ENCODE measurements at places on chromosomes 16 and 17.

- no peak for DNase-seq
Measured at GRCh38 chr16:75566758-75567255, 628 bp downstream of the GABARAPL2 start.

DNA sequence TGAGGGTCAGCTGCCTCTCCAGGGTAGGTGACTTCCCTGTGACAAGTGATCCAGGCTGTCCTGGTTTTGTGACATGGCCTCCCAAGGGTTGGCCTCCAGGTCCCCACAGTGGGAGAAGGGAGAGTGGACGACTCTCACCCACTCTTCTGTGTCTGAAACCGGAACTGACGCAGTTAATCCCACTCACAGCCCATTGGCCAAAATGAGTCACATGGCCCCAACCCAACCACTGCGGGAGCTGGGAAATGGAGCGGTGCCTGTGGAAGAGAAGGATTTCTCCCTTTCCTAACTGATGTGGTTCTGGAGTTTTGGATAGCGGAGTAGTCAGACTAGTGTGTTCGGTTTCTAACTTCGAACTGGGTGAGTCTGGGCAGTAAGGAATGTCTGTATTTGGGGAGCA, 79.4 kb downstream of the ABCC6 start:
- no peak for DNase-seq

DNA sequence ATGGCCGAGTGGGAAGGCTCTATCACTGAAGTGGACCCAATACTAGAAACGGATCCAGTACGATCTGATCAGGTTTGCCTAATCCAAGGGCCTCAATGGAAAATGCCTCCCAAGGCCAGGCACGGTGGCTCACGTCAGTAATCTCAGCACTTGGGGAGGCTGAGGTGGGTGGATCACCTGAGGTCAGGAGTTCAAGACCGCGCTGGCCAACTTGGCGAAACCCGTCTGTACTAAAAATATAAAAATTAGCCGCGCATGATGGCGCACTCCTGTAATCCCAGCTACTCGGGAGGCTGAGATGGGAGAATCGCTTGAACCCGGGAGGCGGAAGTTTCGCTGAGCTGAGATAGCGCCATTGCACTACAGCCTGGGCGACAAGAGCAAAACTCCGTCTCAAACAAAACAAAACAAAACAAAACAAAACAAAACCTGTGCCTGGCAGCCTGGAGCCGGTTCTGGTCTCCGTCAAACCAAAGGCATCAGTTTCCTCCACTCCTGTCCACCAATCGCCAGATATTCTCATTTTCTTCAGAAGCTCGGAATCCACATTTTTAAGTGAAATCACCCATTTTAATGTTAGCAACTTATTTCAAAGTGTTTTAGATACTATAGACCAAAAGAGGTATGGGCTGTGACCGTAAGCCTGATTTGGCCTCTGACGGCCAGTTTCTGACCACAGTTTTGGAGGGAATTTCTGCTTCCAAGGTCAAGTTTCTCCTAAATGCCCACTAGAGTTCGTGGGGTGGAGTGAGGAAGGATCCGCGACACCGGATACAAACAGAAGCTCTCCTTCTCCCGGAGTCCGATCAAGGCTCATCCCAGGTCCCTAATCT, 664 bp downstream of the NQO1 start:
- peak; percentile 51 for DNase-seq

DNA sequence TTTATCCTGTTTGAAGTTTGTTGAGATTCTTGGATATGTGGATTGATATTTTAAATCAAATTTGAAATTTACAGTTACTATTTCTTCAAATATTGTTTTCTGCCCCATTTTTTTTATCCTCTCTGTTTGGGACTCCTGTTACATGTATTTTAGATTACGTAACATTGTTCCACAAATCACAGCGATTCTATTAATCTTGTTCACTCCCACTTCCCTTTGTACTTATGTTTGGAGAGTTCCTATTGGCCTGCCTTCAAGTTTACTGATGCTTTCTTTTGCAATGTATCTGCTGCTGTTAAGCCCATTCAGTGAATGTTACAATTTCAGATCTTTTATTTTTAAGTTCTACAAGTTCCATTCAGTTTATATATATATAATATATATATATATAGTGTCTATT, 288.3 kb upstream of the TNRC6C start:
- DNase-seq = no peak

- DNase-seq = no peak
Measured at GRCh38 chr16:2804728-2805127, 6.5 kb downstream of the PRSS41 start.

DNA sequence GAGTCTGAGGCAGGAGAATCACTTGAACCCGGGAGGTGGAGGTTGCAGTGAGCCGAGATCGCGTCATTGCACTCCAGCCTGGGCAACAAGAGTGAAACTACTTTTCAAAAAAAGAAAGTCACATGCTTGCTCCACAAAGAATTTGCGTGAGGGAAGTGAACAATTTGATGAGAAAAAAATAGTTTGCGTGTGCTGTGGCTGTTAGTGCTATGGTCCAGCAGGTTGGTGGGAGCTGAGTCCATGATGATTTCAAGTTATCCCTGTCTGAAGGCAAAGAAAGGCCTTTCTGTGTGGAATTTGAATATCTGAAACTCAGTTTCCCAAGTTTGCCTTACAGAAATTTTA, 21.0 kb downstream of the PRCD start:
- no peak for DNase-seq

GRCh38 chr16:4115209-4115948, 863 bp downstream of the ADCY9 start:
- peak; percentile 85 for DNase-seq

DNA sequence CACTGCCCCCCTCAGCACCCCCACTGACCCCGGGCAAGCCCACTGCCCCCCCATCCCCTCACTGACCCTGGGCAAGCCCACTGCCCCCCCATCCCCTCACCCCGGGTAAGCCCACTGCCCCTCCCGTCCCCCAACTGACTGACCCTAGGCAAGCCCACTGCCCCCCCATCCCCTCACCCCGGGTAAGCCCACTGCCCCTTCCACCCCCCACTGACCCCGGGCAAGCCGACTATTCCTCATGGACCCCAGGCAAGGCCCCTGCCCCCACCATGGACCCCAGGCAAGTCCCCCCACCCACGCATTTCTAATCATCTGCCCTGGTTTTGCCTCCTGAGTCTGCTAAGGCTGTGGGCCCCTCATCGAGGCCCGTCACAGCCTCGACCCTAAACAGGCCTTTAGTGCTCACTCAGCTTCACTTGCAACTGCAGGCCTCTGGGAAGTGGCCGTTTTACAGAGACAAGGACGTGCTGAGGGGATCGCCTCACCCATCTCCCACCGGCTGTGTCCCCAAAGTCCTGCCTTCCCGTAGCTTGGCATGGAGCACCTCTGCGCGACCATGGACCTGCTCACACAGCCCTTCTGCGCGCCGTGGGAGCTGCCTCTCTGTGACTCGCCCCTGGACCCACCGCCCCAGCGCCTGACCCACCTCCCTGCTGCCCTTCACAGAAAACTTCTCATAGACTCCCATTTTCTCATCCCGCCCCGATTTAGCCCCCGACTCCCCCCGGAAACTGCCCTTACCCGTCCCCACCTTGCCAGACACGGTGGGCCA, 3.6 kb downstream of the VPS9D1 start:
- no peak for DNase-seq

GRCh38 chr17:40779181-40779909, 3.0 kb downstream of the KRT27 start:
- peak; percentile 53 for DNase-seq

DNA sequence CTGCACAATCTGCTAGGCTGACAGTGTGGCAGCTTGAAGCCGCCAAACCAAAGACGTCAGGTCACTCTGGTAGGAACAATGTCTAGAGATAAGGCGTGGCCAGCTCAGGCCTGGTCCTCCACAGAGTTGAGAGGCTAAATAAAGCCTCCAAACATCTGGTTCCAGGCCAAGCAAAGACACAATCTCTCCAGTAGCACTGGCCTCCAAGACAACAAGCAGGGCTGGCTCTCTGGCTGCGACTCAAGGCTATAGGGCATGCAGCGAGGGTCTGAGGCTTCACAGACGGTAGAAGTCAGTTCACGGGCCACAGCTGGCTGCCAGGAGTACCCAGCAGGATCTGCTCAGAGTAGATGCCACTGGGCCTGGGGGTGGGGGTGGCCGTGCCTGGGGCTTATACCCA, 75.6 kb downstream of the ABR start:
- no peak for DNase-seq

- DNase-seq = no peak
Measured at GRCh38 chr16:57358527-57359095, at the start of gene CCL22. TSS of gene CCL22 (plus strand) at chr16:57358783. CDS start at chr16:57358817, 34 bp downstream.

- DNase-seq = peak; percentile 20
Measured at GRCh38 chr17:17566896-17567513, 24.5 kb downstream of the PEMT start.

GRCh38 chr17:5138616-5139457, 23.0 kb downstream of the USP6 start:
- no peak for DNase-seq

GRCh38 chr16:53814801-53815200, 110.8 kb downstream of the FTO start:
- no peak for DNase-seq

DNA sequence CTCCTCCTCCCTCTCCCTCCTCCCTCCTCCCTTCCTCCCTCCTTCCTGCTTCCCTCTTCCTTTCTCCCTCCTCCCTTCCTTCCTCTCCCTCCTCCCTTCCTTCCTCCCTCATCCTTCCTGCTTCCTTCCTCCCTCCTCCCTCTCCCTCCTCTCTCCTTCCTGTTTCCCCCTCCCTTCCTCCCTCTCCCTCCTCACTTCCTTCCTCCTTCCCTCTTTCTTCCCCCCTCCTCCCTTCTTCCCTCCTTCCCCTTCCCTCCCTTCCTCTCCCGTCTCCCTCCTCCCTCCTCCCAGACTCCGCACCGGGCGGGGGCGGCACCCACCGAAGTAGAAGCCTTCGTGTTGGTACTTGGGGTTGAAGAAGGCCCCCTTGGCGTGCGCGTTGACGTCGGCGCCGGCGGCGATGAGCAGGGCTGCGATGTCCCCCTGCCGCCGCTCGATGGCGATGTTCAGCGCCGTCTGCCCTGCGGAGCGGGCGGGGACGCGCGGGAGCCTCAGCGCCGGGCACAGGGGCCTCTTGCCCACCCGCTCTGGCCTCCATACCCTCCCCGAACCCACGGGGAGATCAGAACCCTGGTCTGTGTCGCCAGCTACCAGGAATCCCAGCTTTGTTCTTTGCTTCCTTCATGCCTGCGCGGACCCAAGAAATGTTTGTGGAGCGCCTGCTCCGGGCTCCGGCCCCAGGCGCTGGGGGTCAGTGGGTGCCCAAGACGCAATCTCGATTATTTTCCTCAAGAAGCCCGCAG, 22.2 kb downstream of the TRPV3 start:
- DNase-seq = peak; percentile 75

GRCh38 chr16:52547834-52548215, 882 bp upstream of the TOX3 start:
- no peak for DNase-seq

GRCh38 chr17:77802811-77803220, 155.7 kb upstream of the TNRC6C start:
- DNase-seq = peak; percentile 70

GRCh38 chr16:12120217-12120981, 143.9 kb downstream of the SNX29 start:
- peak; percentile 97 for DNase-seq

GRCh38 chr16:68972720-68973119, 129.4 kb downstream of the TANGO6 start:
- peak; percentile 69 for DNase-seq

DNA sequence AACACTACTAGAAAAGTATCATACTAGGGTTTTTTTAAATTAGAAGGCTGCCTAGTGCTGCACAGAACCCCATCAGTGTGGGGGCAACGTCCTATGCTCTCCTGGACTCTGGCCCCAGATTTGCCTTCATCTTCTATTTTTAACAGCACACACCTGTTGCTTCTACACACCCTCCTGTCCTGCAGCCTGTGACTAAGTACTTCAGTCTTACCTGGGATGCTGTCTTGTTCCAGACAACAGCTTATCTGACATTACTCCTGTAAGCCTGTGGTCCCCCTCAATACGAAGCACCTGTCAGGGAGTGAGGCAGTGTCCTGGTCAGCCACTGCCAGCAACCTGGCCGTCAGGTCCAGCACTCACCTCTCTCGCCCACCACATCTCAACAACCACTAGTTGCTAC, 247.6 kb upstream of the PSMD7 start:
- DNase-seq = no peak

DNA sequence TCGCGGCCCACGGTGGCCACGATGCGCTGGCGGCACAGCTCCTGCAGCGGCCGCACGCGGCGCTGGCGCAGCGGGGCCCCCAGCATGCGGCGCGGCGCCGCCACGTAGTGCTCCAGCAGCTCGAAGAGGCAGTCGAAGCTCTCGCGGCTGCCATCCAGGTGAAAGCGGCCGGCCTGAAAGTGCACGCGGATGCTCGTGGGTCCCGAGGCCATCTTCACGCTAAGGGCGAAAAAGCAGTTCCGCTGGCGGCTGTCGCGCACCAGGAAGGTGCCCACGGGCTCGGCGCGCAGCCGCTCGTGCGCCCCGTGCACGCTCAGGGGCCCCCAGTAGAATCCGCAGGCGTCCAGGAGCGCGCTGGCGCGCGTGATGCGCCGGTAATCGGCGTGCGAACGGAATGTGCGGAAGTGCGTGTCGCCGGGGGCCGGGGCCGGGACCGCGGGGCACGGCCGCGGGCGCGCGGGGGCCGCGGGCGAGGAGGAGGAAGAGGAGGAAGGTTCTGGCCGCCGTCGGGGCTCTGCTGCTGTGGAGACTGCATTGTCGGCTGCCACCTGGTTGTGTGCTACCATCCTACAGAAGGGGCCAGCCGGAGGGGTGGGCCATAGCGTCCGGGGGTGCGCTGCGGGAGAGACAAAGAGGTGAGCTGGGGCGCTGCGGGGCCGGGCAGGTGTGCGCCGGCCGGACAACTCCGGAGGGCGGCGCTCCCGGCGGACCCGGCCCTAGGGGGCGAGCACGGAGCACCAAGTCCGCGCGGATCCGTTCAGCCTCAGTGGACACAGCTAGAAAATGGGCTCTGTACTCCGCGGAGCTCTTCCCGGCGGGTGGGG, 879 bp downstream of the SOCS1 start:
- peak; percentile 76 for DNase-seq

- peak; percentile 17 for DNase-seq
Measured at GRCh38 chr16:81863630-81864352, 84.7 kb downstream of the PLCG2 start.

- DNase-seq = peak; percentile 93
Measured at GRCh38 chr17:40647624-40648383, at the start of gene SMARCE1. TSS of gene SMARCE1 (minus strand) at chr17:40647818. CDS start at chr17:40645802, 2,016 bp downstream.

DNA sequence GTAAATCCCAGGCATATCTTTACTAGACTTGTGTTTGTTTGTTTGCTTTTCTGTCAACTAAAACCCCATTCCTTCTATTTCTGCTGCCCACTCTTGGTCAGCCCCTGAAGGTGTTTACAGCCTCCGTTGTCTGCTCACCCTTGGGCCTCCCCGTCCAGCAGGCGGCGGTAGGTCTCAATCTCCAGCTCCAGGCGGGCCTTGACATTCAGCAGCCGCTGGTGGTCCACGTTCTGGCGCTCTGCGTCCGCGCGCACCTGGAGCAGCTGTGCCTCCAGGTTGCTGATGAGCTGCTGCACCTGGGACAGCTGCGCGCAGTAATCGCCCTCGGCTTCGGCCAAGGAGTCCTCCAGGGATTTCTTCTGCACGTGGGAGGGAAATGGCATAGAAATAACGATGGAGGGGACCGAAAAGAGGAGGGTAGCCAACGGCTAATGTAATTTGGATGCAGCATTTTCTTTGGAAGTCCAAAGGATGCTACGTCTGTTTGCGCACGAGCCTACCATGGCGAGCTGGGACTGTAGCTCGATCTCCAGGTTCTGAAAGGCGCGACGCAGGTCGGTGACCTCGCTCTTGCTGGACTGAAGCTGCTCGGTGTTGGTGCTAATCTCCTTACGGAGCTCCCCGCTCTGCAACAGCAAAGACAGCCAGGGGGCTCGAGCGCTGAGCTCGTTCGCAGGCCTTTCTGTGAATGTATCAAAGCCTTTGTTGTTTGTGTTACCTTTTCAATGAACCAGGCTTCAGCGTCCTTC, 3.9 kb downstream of the KRT12 start:
- DNase-seq = peak; percentile 62

GRCh38 chr16:84548971-84549844, 44.7 kb upstream of the MEAK7 start:
- no peak for DNase-seq
